ENCODE measurements at places on chromosomes 6 and 20.

DNA sequence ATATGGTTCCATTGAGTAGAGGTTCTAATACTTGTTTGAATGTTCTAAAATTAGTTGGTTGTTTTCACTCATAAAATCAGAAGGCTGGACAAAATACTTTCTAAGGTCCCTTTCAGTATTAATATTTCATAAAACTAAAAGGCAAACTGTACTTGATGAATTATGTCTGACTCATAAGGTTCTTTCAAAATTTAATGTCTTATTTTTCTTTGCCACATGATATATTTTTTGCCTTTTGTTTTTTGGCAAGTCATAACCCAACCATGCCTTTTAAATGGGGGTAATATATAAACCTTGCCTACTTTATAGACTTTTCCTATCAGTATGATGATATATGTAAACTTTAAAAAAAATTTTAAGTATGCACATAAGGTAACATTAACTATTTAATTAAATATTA lies 244.7 kb downstream of the PTPRK start:
- DNase-seq: no peak

DNA sequence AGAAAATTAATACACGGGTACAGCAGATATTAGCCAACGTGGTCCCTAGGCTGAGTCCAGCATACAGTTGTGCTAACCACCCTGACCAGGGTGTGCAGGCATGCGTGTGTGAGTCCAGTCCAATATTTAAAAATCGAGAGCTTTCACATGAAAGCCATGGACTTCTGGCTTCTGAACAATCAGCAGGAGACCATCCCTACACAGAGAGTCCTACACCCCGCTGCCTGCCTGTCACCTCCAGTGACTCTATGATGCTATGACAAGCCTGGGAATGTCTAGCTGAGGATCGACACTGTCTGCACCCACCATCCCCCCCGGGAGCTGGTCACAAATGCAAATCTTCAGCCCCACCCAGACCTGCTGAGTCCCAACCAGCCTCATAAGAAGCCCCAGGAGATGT lies 7.9 kb downstream of the ACSS1 start:
- no peak for DNase-seq

DNA sequence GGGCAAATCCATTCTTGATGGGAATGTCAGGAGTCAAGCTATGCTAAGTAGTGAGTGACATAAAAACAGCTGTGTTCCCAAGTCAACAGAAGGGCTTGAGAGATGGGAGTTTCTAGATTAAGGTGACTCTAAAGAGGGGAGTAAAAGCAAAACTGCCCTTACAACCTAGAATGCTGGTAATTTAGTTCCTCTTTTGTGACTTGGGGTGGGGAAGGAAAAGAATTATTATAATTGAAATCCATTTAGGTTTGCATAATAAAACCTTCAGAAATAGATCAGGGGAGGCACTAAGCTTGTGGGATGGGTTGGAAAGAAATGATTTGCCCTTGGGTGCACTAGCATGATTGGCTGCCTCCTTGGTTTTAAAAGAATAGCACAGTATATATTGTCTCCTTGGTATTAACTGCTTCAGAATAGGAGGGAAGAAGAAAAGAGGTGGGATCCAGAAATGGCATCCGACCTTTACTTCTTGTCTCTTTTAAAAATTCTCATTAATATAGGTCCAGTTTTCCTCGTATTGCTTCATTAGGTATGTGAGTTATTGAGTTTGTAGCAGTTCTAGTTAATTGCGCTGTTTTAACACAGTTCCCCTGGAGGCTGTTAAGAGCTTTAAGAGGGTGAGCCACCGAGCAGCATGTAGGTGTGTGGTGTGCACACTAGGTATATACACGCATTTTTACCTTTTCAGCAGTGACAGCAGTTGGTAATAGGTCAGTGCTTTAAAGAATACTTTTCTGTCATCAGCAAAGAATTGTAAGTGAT lies 95.3 kb upstream of the VSTM2L start:
- DNase-seq: no peak

GRCh38 chr6:153424719-153425400 lies 293.8 kb upstream of the RGS17 start:
- DNase-seq: no peak

GRCh38 chr6:22053391-22053997 lies 243.3 kb downstream of the PRL start:
- DNase-seq: no peak
